ENCODE measurements at places on chromosomes 5 and 9.

DNA sequence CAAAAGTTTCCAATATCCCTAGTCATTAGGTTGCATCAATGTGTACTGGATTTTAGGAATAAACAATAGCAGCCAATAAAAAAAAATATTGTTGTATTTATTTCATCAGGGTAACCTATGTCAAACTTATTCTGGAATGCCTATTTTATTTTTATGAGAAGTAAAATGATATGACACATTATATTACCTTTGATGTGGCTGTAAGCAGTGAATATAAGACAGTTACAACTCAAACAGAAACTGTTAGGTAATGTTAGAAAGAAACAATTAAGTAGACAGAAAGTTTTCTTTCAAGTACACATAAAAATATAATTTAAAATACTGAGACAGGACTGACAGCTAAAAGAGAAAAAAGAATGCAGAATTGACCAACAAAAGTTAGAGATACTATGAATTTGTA, 65.5 kb downstream of the GNG10 start:
- no peak for DNase-seq

DNA sequence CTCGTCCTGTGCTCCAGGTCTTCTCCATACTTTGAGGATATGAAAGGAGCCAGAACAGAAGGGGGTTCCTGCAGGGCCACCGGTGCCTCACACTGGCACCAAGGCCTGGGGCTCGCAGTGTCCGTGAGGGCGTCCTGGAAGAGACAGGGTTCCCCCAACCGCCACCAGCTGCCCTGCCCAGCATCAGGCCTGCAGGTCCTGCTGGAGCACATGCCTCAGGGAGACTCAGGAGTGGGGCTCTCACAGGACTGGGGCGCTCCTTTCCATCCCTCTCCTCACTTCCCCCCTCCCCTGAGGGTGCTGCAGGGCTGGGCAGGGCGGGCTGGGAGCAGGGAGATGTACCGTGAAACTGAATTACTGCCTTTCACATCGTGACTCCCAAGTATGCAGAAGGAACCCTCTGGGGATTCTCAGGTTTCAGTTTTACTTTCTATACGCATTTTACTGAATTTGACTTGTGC, 31.7 kb downstream of the CEP72 start:
- peak; percentile 6 for DNase-seq

GRCh38 chr9:125890826-125891225, 143.7 kb downstream of the PBX3 start:
- DNase-seq, result no peak

DNA sequence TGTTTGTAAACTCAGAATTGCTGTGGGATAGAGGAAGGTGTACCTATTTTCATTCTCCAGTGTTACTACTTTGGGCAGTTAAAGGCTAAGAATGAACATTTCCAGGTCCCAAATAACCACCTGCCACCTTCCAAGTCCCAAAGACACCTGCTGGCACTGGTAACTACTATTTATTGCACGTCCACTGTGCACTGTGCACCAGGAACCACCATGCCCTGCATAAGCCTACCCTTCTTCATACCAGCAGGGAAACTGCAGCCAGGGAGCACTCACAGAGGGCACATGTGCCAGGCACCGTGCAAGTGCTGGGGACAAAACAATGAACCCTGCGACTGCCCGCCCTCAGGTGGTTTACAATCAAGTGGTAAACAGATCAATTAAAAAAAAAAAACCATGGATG, 34.9 kb downstream of the RAPGEF1 start:
- DNase-seq, result no peak

DNA sequence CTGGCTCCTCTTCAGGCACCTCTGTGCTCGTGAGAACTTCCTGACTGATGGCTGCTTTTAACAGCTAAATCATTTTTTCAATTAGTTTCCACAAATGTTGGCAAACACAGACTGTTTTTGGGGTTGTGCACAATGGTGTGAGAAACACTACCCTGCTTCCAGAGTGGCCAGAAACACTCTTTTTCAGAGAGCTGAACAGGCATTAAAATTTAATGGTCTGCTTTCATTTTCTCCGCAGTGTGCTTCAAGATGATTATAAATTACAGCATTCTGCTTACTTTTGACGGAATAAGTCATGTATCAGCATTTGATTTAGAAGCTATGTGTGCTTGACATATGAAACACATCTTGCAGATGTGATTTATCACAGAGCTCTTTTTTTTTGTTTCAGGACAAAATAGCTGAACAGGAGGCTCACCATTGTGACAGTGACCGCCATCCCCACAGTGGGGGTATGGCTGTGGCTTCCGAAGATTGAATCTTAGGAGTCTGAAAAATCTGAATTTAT, 454.5 kb upstream of the ZNF608 start:
- DNase-seq, result no peak

- DNase-seq, result no peak
These were observed 327.4 kb downstream of the MARCHF11 start for GRCh38 chr5:15852217-15852616.

DNA sequence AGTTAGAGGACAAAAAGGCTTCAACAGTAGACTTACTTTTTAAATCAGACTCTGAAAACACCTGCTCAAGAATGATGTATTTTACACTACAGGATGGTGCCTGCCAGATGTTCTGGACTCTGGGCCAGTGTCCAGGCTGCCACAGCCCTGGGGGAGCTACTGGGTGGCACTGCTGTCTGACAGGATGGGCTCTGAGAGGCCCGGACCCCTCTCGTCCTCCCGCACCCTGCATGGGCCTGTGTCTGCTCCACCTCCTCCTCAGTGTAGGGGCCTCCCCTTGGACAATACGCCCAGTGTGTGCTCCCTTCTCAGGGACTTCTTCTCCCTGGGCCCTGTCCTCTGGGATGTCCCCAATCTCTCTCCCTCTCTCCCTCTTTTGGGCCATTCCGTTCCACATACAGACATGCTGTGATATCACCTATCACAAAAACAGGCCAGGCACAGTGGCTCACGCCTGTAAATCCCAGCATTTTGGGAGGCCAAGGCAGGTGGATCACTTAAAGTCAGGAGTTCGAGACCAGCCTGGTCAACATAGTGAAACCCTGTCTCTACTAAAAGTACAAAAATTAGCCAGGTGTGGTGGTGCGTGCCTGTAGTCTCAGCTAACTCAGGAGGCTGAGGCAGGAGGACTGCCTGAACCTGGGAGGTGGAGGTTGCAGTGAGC, 23.4 kb downstream of the GFPT2 start:
- DNase-seq, result no peak

DNA sequence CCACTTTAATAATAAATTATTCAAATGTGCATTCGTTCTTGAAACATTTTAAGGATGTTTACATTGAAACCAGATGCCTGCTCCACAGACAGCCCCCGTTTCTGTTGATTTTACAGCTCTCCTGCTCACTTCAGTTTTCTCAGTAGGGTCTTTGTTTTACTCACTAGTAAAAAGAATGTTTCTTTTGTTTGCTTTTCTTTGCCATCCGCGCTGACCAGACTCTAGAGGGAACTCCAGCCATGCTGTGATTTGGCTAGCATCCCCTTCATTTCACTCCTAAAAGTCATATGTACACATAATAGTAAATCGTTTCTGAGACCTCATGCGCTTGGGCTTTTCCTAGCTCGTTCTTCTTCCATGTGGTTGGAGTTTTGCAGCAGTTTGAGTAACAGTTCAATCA, 28.7 kb upstream of the PALM2AKAP2 start:
- DNase-seq, result peak; percentile 77

- DNase-seq, result no peak
These were observed 8.1 kb upstream of the SLC2A8 start for GRCh38 chr9:127388856-127389238.

GRCh38 chr5:139389701-139390638, at the start of gene MZB1:
Gene MZB1, minus strand, starts transcription at chr5:139389913. Its CDS starts 57 bp downstream, at chr5:139389856.
- DNase-seq, result no peak

DNA sequence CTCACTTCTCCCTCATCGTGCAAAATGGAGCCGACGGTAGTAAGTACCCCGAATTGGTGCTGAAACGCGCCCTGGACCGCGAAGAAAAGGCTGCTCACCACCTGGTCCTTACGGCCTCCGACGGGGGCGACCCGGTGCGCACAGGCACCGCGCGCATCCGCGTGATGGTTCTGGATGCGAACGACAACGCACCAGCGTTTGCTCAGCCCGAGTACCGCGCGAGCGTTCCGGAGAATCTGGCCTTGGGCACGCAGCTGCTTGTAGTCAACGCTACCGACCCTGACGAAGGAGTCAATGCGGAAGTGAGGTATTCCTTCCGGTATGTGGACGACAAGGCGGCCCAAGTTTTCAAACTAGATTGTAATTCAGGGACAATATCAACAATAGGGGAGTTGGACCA, 979 bp downstream of the PCDHGA12 start:
- no peak for DNase-seq

- DNase-seq, result no peak
These were observed 35.2 kb downstream of the DDX4 start for GRCh38 chr5:55773057-55773456.

Measured in fibroblast of upper back skin (primary cell).